Activated T-cell treated with anti-CD3 and anti-CD28 coated beads, Interleukin-2, amount 50 U/mL, for 72 hours (primary cell): ENCODE measurements at places on chromosomes 1 and 21.

GRCh38 chr1:228022571-228023293 lies 15.9 kb downstream of the WNT3A start:
- H3K4me1 ChIP-seq = no peaks in the 10 kb centered on the region
- no peak overlapping the region for H3K27ac ChIP-seq
- no peak overlapping the region for H3K4me3 ChIP-seq
- H3K27me3 ChIP-seq = peaks cover 11% of the 10 kb centered on the region

GRCh38 chr1:202113690-202114300 lies 8.9 kb upstream of the GPR37L1 start:
- H3K27ac ChIP-seq = no peak overlapping the region
- DNase-seq = no peak
- no peaks in the 10 kb centered on the region for H3K36me3 ChIP-seq
- H3K4me1 ChIP-seq = peaks cover 7% of the 10 kb centered on the region
- no peak overlapping the region for H3K4me3 ChIP-seq

GRCh38 chr1:173639102-173639501 lies 4.0 kb downstream of the TEX50 start:
- H3K4me1 ChIP-seq = no peaks in the 10 kb centered on the region
- DNase-seq = no peak
- H3K27ac ChIP-seq = no peak overlapping the region
- H3K4me3 ChIP-seq = no peak overlapping the region
- H3K27me3 ChIP-seq = peaks cover 6% of the 10 kb centered on the region
- peaks cover 4% of the 10 kb centered on the region for H3K36me3 ChIP-seq

- peaks cover 14% of the 10 kb centered on the region for H3K4me1 ChIP-seq
- no peaks in the 10 kb centered on the region for H3K36me3 ChIP-seq
- no peak overlapping the region for H3K27ac ChIP-seq
- H3K27me3 ChIP-seq = peaks cover 14% of the 10 kb centered on the region
These were observed 17.1 kb downstream of the KIF17 start for GRCh38 chr1:20700636-20701215.

DNA sequence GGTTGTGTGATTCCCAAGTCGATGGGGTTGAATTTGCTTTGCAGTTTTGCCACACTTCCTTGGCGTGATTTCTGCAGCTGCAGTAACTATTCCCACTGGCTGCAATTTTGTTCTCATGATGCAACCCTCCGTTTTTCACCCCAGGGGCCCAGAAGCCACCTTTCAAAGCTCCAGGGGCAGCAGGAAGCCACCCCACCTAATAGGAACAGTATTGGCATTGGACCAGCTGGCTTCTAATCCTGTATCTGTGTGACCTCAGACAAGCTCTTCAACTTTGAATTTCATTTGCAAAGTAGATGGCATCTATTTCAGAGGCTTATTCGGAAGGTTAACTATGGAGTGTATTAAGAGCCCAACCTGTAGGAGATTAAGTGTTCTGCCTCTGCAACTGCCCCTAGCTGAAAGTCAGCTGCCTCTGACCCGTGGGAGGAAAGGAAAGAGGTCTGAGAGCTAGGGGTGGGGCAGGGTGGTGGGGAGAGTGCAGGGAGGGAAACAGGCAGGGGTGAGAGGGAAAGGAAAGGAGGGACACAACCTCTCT lies 12.6 kb downstream of the C1orf115 start:
- no peak overlapping the region for H3K27ac ChIP-seq
- no peak for DNase-seq
- H3K36me3 ChIP-seq = no peaks in the 10 kb centered on the region
- no peak overlapping the region for H3K4me3 ChIP-seq
- H3K4me1 ChIP-seq = no peaks in the 10 kb centered on the region

DNA sequence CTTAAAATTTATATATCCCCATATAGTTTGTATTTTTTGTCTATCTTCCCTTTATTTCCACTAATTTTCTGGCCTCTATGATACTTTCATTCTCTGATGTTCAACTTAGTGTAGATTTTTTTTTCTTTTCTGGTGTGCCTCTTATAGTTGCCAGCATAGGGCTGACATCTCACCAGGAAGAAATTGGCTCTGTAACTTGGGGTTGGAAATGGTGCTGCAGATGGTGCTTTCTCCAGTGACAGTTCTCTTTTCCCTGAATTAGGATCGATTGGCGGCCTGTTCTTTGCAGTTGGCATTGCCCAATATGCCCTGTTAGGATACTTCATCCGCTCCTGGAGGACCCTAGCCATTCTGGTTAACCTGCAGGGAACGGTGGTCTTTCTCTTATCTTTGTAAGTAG lies 50.3 kb downstream of the SLC22A15 start:
- H3K36me3 ChIP-seq = no peaks in the 10 kb centered on the region
- H3K27ac ChIP-seq = no peak overlapping the region
- H3K4me3 ChIP-seq = no peak overlapping the region
- no peak for DNase-seq
- H3K27me3 ChIP-seq = no peaks in the 10 kb centered on the region
